ENCODE measurements at places on chromosomes 2 and 18. TPM values are rescaled to one million over a fixed set of nuclear protein-coding genes. Genes with fewer than 3 reads are reported as not detected.
A peak's percentile ranks its signal among the peaks of the same experiment; 100 is the strongest.

DNA sequence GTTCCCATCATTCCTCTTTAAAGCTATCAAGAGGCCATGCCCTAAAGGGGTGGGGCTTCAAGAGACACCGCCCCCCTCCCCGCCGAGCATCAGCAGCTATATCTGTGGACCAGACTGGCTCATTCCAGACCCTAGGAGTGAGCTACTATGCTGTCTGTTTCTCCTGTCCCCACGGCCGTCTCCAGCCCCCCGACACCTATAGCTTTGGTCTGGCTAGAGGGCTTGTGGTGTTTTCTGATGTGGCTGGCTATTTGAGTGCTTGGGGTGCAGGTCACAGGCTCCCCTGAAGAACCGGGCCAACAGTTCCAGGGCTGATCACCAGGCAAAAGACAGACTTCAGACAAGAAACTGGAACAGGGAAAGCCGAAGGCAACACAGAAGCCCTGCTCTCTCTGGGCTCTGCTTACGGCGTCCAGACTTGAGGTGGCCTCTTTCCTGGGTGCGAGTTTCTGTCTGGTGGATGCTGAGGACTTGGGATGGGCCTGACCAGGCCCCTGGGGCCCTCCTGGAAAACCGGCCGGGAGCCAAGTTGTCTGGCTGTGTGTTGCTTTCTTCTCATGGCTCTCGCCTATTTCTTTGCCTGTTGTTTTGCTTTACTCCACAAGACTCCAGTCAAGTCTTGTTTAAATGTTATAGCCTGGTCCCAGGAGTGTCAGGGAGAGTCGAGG is 83.6 kb downstream of the KLHL29 start:
- H3K4me3 ChIP-seq = no peak overlapping the region
- H3K27ac ChIP-seq = peak overlapping the region; percentile 44
- H3K36me3 ChIP-seq = no peaks in the 10 kb centered on the region
- H3K27me3 ChIP-seq = no peaks in the 10 kb centered on the region
- no peak for DNase-seq

GRCh38 chr2:79757526-79757925 is 244.7 kb downstream of the CTNNA2 start:
- no peak for DNase-seq
- H3K4me1 ChIP-seq = no peaks in the 10 kb centered on the region
- no peak overlapping the region for H3K4me3 ChIP-seq
- no peak overlapping the region for H3K27ac ChIP-seq
- H3K36me3 ChIP-seq = no peaks in the 10 kb centered on the region

AOX1 gene
- 105 TPM for total RNA-seq

DNA sequence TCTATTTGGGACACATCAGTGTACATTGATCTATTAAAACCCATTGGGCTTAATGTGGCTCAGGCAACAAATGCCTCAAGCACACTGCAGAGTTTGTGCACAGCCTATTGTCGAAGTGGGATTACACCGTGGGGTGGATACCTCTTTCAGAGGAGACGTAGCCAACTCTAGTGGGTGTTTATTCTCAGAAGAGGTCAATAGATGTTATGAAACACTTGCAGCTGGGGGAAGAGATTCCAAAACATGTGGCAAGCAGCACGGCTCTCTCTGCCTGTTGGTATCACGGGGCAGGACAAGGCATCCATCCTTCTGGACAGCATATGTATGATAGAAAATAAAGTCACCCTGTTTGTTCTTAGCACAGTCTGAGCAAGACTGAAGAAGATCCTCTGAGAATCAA is 121.4 kb upstream of the COPS8 start:
- H3K27ac ChIP-seq = peak overlapping the region; percentile 40
- no peaks in the 10 kb centered on the region for H3K36me3 ChIP-seq
- H3K27me3 ChIP-seq = no peaks in the 10 kb centered on the region
- peaks cover 13% of the 10 kb centered on the region for H3K4me1 ChIP-seq
- DNase-seq = peak; percentile 75

SGPP2 gene
- not detected for total RNA-seq

IKZF2 gene
- 12.1 TPM for total RNA-seq

DNA sequence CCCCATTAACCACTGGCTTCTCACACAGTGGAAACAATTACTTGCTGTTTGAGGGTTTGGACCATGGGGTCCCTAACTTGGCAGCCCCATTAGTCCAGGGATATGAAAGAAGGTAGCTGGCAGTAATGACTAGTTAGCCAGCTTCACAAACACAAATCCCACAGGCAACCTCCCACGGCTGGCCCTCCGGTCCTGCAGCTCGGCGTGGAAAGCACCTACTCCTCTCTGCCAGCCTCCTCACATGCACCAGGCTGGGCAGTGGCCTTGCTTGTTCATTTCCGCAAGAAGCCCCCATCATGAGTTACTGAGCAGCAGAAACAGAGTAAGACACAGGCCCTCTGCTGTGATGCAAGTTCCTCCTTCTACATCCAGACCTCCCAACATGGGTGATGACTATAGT is 13.7 kb downstream of the C1QL2 start:
- H3K4me3 ChIP-seq = no peak overlapping the region
- DNase-seq = no peak
- H3K27ac ChIP-seq = no peak overlapping the region
- no peaks in the 10 kb centered on the region for H3K27me3 ChIP-seq

- H3K27ac ChIP-seq = no peak overlapping the region
- no peak for DNase-seq
- no peaks in the 10 kb centered on the region for H3K27me3 ChIP-seq
- H3K4me1 ChIP-seq = no peaks in the 10 kb centered on the region
- no peaks in the 10 kb centered on the region for H3K36me3 ChIP-seq
- peak overlapping the region; percentile 62 for H3K4me3 ChIP-seq
Measured at GRCh38 chr2:149329489-149330126, 779 bp upstream of the LYPD6 start.

- no peaks in the 10 kb centered on the region for H3K4me1 ChIP-seq
- H3K27ac ChIP-seq = no peak overlapping the region
- DNase-seq = no peak
- H3K4me3 ChIP-seq = no peak overlapping the region
- no peaks in the 10 kb centered on the region for H3K27me3 ChIP-seq
Measured at GRCh38 chr2:128681507-128681906, 362.8 kb upstream of the HS6ST1 start.
